ENCODE measurements at places on chromosomes 5 and 9.

DNA sequence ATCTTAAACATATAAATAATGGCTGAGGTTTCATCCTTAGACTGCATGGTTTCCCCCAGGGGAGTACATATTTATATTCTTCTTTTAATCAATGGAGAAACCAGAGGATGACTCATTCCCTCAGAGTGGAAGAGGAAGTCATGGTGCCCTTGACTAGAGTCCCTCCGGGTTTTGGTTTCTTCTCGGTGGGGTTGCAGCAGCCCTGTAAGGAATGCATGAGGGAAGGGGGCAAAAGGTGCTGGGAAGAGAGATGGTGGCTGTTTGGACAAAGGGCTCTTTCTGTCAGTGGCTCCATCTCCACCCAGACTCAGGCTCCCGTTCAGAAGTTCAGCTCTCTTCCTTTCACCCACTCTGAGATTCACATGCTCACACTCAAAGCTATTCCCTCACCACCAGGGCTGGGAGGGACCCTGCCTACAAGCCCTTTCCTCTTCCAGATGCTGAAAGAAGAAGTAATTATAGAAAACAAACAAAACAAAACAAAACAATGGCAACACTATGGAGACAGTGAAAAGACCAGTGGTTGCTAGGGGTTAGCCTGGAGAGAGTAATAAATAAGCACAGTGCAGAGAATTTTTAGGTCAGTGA is 129.8 kb upstream of the IL12B start:
- no peak for DNase-seq

GRCh38 chr5:145553177-145553576 is 282.0 kb downstream of the PRELID2 start:
- no peak for DNase-seq

- no peak for DNase-seq
These were observed 182.8 kb downstream of the MCTP1 start for GRCh38 chr5:95102080-95102479.

DNA sequence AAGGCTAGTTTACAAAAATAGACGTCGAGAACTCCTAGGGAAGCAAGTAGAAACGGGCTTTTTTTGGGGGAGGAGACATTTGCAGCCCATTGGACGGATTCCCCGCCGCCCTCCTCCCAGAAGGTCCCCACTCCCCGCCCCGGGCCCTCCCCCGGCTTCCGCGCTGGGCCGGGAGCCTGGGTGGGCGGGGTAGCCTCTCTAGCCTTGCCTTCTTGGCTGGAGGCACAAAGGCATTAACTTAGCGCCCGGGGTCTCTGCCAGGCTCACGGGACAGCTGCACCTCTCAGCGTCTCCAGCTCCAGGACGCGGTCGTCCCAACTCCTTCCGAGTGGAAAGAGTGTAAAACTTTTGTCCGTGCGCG is at the start of gene DMRTA1:
Gene DMRTA1 (plus strand): TSS at position 236 of the 361 bp plus-strand sequence. CDS start 242 bp downstream, outside the sequence.
- DNase-seq, result no peak

DNA sequence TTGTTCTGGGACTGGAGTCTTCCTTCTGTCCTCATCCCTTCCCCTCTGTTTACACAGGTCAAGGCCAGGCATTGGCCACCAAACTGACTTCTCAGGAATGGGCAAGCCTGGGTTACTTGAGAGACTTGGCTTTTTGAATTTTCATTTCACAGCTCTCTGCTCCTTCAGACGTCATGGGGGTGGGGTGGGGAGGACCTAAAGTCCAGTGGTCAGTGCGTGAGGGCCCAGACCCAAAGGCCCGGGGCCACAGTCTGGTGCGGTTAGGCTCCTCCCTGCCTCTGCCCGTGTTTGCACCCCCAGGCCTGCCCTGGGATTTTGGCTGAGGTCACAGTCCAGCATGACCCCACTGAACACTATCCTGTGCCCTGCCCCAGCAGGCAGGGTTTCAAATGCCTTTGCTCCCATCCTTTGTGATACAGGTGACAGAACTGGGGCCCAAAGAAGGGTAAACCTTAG is 4.1 kb upstream of the CXXC5 start:
- DNase-seq, result no peak

DNA sequence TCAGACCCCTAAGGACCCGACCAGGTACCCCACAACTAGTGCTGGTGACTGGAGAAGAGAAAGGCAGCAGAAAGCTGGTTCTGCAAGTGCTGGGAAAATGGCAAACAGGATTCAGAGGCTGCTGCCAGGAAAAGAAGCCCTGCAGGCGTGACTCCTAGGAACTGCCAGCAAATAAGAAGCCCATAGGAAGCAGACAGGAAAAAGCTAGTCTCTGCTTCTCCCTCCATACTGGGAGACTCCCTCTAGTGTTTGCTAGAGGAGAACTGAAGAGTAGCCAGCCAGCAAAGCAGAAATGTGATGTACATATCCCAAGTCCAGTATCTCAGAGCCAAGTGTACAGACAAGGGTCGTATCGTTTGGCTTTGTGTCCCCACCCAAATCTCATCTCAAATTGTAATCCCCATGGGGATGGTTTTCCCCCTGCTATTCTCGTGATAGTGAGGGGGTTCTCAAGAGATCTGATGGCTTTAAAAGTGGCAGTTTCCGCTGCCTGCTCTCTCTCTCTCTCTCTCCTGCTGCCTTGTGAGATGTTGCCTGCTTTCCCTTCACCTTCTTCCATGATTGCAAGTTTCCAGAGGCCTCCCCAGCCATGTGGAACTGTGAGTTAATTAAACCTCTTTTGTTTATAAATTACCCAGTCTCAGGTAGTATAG is 38.1 kb upstream of the TUSC1 start:
- no peak for DNase-seq

- peak; percentile 80 for DNase-seq
These were observed 564 bp downstream of the SLC25A25 start for GRCh38 chr9:128068386-128069205.

- no peak for DNase-seq
These were observed 68.4 kb downstream of the CAST start for GRCh38 chr5:96730586-96730985.

- DNase-seq, result no peak
These were observed 27.1 kb downstream of the CD14 start for GRCh38 chr5:140605879-140606278.

GRCh38 chr9:136312009-136312375 is 8.1 kb upstream of the CCDC187 start:
- DNase-seq, result no peak

- no peak for DNase-seq
These were observed 201.2 kb downstream of the TSSK1B start for GRCh38 chr5:113233606-113234005.

DNA sequence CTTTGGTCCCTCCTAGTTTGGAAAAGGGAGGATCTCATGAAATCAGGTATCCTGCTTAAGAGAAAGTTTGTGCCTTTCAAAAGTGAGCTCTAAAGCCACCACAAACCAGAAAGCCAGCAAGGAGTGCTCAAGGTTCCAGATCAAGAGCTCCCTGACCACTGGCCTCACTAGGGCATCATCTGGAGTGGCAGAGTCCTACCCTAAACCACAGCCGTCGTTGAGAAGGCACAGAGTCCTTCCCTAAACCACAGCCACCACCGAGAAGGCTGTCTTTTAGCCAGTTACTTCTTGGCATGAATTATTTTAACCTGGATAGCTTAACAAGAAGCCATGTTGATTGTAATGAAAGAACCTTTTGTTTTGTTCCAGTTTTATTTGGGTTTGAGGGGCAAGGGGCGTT is 102.9 kb downstream of the FRMD3 start:
- DNase-seq, result no peak

DNA sequence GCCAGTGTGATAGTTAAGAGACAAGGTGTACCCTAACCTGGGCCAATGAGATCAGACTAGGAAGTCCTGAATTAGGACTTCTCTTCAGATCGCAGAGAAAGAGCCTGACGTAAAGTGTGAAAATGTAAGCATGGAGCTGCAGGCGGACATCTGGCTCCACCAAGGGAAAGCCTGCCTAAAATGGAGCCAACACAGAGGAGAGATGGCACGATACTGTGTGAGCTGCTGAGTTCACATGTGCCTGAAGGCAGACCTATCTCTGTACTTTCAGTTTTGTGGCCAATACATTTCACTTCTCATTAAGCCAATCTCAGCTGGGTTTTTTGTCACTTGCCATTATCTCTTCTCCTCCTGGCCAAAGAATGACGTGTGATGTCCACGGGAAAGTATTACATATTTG is 210.5 kb downstream of the ELAVL2 start:
- DNase-seq, result no peak

GRCh38 chr9:115672477-115673316 is 480.9 kb upstream of the PAPPA start:
- no peak for DNase-seq

GRCh38 chr5:9361835-9362234 is 184.0 kb downstream of the SEMA5A start:
- DNase-seq, result no peak

- DNase-seq, result no peak
These were observed 5.3 kb downstream of the MROH2B start for GRCh38 chr5:41065691-41066335.

DNA sequence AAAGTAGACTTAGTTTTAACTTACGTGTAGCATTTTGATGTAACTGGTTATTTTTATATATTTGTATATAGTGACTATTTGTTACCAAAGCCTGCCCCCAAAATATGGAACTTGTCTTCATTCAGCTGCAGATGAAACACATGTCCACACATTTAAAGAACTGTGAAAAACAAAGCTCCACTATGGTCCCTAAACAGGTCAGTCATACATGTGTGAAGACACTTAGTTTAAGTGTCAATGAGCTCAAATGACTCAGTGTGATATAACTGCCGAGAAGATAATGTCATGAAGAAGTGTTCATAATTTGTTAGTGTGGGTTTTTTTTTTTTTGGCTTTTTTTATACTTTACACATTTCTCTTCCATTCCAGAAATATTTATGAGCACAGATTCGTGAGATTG is 28.2 kb downstream of the HAVCR1 start:
- no peak for DNase-seq

- no peak for DNase-seq
These were observed 2.6 kb upstream of the SEMA6A start for GRCh38 chr5:116577064-116577788.

DNA sequence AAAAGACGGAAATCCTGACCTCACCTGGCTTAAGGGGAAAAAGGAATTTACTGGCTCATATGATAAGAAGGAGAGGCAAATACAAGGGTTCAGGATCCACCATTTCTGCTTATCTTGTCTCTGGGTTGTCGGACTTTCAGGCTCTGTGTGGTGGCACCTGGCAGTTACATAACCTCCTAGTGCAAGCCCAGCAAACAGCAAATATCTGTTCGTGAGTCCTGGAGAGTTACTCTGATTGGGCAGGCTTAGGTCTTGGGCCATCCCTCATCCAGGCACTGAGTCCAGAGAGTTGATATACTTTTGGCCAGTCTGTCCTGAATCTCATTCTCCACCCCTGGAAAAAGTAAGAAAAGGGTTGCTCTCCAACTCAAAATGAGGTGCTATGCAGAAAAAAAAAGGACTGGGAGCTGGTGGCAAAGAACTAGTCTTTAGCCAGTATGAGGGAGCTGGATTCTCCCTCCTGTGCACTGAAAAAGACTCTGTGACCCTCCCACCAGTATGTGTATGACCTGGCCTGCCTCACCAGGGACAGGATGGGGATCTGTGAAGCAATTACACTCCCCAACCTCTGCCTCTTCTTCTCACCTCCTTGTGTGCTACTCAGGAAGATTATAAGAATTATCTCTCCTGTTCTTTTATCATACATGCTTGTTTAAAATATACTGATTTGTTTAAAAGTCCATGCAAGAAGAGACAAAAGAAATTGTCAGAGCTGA is 282.9 kb downstream of the ARHGAP26 start:
- DNase-seq, result no peak

DNA sequence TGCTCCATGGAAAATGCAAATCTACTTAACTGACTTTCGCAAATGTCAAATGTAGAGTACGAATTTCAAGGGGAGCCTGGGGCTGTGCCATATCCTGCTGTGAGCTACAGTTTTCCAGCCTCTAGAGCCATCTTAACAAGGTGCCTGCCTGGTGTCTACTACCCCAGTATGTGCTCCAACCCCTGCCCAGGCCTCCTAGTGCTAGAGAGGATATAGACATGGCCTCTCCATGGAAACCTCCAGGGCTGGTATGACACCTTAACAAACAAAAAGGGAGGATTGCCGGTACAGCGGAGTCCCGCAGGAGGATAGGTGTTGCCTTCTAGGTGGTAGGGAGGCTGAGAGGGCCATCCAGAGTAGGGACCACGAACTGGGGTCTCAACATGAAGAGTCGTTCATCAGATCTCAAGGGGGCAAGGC is 13.6 kb upstream of the IL3 start:
- peak; percentile 50 for DNase-seq

GRCh38 chr5:81787474-81788242 is 36.8 kb upstream of the SSBP2 start:
- DNase-seq, result no peak

- DNase-seq, result no peak
These were observed 41.4 kb upstream of the PAPPA start for GRCh38 chr9:116112236-116112635.

DNA sequence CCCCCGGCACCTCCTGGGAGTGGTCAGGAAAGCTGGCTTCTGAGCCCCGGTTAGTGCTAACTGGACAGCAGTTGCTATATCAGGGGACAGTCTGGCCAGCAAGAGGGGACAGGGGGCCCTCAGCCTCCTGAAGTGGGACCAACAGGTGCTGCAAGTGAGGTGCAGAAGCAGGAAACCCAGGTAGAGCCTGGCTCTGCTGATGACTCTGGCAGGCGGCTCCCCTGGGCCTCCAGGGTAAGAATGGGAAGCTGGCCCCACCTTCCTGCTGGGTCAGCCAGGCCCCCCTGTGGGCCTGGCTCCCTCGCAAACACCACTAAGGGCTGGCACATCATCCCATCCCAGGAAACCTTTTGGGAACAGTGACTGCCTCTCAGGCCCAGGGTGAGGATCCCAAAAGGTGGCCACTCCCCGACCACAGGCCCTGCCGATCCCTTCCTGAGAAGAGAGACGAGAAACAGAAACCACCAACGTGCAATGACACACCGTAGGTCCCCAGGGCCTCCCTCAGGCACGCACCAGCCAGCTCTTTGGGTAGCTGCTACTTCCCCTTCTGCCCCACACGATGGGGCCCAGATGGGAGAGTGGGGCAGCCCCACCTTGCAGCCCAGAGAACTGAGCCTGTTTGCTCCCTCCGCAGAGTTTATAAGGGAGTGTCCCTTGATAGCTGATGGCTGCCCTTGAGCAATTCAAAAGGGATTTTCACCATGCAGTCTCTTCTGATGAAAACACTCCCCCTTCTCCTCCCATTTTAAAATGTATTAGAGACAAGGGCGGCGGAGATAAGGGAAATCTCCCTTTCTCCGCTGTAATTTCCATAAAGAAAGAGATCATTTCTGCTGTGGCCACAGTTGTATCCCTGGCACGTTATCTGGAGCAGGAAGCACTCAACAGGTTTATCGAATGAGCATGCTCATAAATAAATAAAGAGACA is 76.8 kb downstream of the STK10 start:
- peak; percentile 89 for DNase-seq
